ENCODE measurements at places on chromosomes 1 and 21. TPM values are rescaled to one million over a fixed set of nuclear protein-coding genes. Genes with fewer than 3 reads are reported as not detected.

DNA sequence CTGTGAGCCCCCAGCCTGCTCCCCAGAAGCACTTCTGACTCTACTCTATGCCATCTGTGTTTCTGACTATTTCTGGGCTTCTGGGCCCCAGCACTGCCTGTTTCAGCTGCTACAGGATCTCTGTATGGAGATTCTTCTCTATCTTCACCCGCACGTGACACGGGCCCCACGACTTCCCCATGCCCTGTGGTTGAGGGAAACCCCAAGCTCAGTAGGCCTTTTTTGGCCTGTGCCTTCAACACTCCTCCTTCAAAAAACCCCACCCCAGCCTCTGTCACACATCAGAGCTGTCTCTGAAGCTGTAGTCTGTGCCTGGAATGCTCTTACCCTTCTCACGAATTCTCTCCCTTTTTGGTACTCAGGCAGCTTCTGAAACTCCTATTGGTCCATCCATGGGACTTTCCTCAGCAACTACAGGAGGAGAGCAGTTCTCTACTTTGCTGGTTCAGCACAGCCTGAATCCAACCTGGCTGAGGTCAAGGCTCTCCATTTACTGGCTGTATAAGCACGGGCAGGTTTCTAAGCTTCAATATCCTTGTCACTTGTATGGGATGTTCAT lies 2.0 kb upstream of the NID1 start:
- H3K36me3 ChIP-seq, result no peaks in the 10 kb centered on the region
- H3K27me3 ChIP-seq, result no peaks in the 10 kb centered on the region
- H3K4me1 ChIP-seq, result peaks cover 8% of the 10 kb centered on the region
- no peak for DNase-seq

DNA sequence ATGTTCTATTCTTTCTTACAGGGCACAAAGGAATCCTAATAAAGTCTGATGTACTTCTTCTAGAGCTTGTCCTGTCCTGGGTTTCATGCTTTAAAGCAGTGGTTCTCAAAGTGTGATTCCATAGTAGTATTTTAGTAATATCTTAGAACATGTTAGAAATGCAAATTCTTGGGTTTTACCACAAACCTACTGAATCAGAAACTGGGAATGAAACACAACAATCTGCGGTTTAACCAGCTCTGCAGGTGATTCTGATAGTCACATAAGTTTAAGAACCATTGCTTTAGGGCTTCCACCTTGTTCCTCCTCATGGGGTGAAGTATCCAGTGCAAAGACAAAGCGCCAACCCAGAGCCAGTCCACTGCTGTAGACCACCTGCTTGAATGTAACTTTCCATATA lies 41.1 kb downstream of the NGF start:
- H3K27ac ChIP-seq, result no peak overlapping the region
- no peak overlapping the region for H3K4me3 ChIP-seq
- peaks cover 32% of the 10 kb centered on the region for H3K4me1 ChIP-seq
- peaks cover 12% of the 10 kb centered on the region for H3K36me3 ChIP-seq
- H3K27me3 ChIP-seq, result no peaks in the 10 kb centered on the region
- DNase-seq, result no peak

- no peaks in the 10 kb centered on the region for H3K27me3 ChIP-seq
- H3K36me3 ChIP-seq, result no peaks in the 10 kb centered on the region
- no peaks in the 10 kb centered on the region for H3K4me1 ChIP-seq
- no peak overlapping the region for H3K27ac ChIP-seq
Measured at GRCh38 chr1:34617321-34618118, 137.3 kb upstream of the GJB5 start.

GRCh38 chr1:207186503-207186902 lies 82.5 kb downstream of the C4BPA start:
- no peaks in the 10 kb centered on the region for H3K36me3 ChIP-seq
- no peak for DNase-seq
- H3K4me1 ChIP-seq, result no peaks in the 10 kb centered on the region
- H3K4me3 ChIP-seq, result no peak overlapping the region

- H3K4me3 ChIP-seq, result no peak overlapping the region
- no peaks in the 10 kb centered on the region for H3K4me1 ChIP-seq
- H3K27ac ChIP-seq, result no peak overlapping the region
- no peaks in the 10 kb centered on the region for H3K36me3 ChIP-seq
Measured at GRCh38 chr1:202075389-202075788, 47.3 kb upstream of the GPR37L1 start.

GRCh38 chr1:64186138-64186897 lies 17.1 kb upstream of the UBE2U start:
- H3K36me3 ChIP-seq, result no peaks in the 10 kb centered on the region
- H3K27ac ChIP-seq, result no peak overlapping the region
- DNase-seq, result no peak
- no peaks in the 10 kb centered on the region for H3K27me3 ChIP-seq
- peaks cover 11% of the 10 kb centered on the region for H3K4me1 ChIP-seq

DNA sequence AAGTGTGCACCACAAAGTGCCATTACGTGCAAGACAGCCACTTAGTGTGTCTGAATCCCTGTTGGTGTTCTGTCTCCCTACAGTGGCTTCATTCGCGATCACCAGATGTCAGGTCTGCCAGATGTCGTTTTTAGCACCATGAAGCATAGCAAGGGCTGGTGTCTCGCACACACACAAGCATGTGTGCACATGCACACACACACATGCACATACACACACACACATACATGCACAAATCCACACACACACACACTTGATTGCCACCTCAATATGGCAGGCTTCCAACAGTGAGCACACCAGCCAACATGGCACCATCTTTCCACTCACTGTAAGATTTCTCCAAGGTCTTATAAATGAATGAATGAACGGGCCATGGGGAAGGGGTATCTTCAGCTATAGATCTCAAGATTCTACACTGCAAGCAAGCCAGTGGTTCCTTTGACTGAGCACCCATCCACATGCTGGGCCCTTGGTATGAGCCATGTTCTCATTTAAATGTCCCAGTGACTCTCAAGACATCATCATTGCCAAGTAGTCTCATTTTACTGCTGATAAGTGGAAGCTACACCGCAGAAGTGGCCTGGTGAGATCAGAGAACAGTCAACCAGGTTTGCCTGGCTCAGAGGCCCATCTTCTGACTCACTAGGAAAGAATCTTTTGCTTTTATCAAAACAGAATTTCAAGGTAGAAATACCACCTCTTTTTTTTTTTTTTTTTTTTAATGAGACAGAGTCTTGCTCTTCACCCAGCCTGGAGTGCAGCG lies 84.9 kb downstream of the SIM2 start:
- no peaks in the 10 kb centered on the region for H3K36me3 ChIP-seq
- no peak overlapping the region for H3K27ac ChIP-seq
- H3K4me3 ChIP-seq, result no peak overlapping the region

- H3K36me3 ChIP-seq, result peaks cover 28% of the 10 kb centered on the region
- peak; percentile 71 for DNase-seq
- H3K27ac ChIP-seq, result peak overlapping the region; percentile 64
- H3K4me3 ChIP-seq, result no peak overlapping the region
- H3K4me1 ChIP-seq, result peaks cover 17% of the 10 kb centered on the region
- no peaks in the 10 kb centered on the region for H3K27me3 ChIP-seq
Measured at GRCh38 chr1:244054247-244054923, 3.3 kb downstream of the ZBTB18 start.

DNA sequence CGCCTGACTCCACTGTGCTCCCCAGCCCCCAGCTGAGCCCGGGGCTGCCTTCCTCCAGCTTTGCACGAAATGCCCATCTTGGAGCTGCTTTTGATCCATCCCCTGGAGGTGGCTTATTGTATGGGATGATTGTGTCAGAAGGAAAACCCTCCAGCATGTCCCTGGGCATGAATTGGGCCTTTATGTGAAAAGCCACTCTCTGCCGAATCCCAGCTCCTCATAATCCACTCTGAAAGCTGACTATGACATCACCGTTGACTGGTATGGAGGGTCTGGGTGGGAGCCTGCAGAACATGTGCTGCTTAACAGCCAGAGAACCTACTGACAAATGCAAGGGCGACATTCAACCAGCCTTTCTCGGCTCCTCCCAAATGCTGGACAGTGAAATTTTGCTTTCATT lies 74.6 kb downstream of the NENF start:
- no peak overlapping the region for H3K4me3 ChIP-seq
- no peak for DNase-seq
- H3K27ac ChIP-seq, result no peak overlapping the region
- no peaks in the 10 kb centered on the region for H3K4me1 ChIP-seq

- H3K4me3 ChIP-seq, result no peak overlapping the region
- H3K27me3 ChIP-seq, result no peaks in the 10 kb centered on the region
- no peaks in the 10 kb centered on the region for H3K36me3 ChIP-seq
- no peak for DNase-seq
Measured at GRCh38 chr1:88399690-88400089, 284.4 kb upstream of the PKN2 start.

- no peaks in the 10 kb centered on the region for H3K27me3 ChIP-seq
- H3K36me3 ChIP-seq, result peaks cover 9% of the 10 kb centered on the region
- no peak for DNase-seq
- no peak overlapping the region for H3K27ac ChIP-seq
- no peak overlapping the region for H3K4me3 ChIP-seq
Measured at GRCh38 chr1:233140974-233141373, 154.6 kb downstream of the PCNX2 start.

DNA sequence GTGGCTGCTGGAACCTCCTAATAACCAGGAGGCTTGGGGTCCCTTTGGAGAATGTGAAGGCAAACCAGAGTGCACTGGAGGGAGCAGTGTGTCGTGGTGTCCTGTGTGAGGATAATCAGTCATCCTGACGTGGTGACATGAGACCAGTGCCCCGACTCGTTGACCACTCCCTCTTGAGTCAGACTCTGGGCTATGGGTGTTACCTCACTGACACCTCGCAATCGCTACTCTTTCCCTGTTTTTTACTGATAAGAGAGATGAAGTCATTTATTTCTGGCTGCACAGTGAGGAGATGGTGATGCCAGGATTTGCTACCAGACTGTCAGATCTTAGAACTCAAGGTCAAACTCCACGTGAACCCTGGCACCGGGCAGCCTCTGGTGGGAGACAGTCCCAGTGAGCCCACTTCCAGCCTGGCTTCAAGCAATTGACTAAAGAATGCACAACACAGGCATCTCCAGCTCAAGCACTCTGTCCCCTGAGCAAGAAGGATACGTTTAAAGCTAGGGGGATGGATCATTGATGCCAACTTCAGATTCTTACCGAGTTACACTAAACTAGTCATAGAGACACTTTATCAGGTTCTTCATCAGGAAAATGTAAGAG lies 30.3 kb downstream of the UBASH3A start:
- H3K36me3 ChIP-seq, result no peaks in the 10 kb centered on the region
- no peak overlapping the region for H3K4me3 ChIP-seq
- no peaks in the 10 kb centered on the region for H3K4me1 ChIP-seq
- no peak overlapping the region for H3K27ac ChIP-seq

- DNase-seq, result no peak
- no peaks in the 10 kb centered on the region for H3K36me3 ChIP-seq
Measured at GRCh38 chr1:222140206-222140605, 398.3 kb upstream of the DUSP10 start.

DNA sequence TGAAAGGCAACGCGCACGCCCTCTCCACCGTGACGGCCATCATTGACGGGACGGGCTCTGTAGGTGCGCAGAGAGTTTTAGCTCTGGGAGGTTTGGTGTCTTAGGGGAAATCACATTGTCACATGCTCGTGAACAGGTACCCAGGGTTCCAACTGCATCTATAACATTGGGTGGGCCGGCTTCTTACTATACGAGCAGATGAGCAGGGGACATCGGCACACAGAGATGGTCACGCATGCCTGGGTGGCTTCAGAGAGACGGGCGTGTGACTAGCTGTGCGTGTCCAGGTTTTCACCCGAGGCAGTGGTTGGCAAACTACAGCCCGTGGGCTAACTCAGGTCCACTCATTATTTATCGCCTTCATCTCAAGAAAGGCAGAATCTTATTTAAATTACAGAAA lies 54.7 kb downstream of the SLC37A1 start:
- peaks cover 6% of the 10 kb centered on the region for H3K4me1 ChIP-seq
- H3K27ac ChIP-seq, result no peak overlapping the region
- no peaks in the 10 kb centered on the region for H3K27me3 ChIP-seq

- H3K27me3 ChIP-seq, result no peaks in the 10 kb centered on the region
- peak; percentile 76 for DNase-seq
- no peak overlapping the region for H3K27ac ChIP-seq
- H3K4me1 ChIP-seq, result no peaks in the 10 kb centered on the region
- no peaks in the 10 kb centered on the region for H3K36me3 ChIP-seq
Measured at GRCh38 chr1:35726450-35727433, 8.1 kb upstream of the C1orf216 start.

- no peak for DNase-seq
- H3K27ac ChIP-seq, result no peak overlapping the region
- peaks cover 26% of the 10 kb centered on the region for H3K36me3 ChIP-seq
Measured at GRCh38 chr21:46527801-46528200, 69.1 kb downstream of the DIP2A start.

- no peaks in the 10 kb centered on the region for H3K4me1 ChIP-seq
- H3K36me3 ChIP-seq, result no peaks in the 10 kb centered on the region
- no peak overlapping the region for H3K4me3 ChIP-seq
- no peak for DNase-seq
Measured at GRCh38 chr1:231976231-231976630, 349.6 kb downstream of the DISC1 start.

DNA sequence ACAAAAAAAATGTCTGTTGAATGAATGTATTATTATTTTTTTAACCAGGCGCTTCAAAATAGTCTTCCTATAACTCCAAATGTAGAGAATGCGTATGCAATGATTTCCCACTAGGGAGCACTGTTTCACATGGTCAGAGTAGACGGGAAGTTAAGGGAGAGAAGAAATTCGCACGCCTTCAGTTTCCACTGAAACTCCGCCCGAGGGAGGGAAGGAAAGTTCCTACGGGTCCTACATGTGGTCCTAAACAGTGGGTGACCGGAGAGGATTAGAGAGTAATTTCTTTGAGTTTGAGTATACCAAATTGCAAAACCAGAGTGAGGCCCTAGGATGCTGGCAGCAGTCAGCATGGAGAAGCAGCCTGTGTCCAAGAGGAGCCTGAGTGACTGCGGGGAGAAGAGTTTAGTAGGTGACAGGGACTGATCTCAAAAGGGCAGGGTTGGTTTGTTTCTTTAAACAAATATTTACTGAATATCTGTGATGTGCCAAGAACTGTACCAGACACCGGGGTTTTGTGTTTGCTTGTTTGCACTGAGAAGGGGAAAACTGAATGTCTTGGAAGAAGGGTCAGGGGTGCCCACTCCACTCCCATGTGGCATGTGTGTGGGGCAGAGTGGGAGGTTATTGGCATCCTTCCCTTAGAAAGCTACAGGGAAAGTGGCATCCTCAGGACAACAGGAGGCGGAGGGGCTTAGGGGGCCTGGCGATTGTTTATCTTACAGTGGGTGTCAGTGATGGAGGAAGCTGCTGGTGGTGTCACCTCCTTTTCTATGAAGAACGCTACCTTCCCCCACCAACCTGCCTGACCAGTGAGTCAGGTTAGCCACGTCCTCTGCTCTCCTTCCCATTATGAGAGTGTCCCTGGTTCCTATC lies 22.8 kb downstream of the RNU5D-1 start:
- no peak overlapping the region for H3K4me3 ChIP-seq
- DNase-seq, result peak; percentile 36
- H3K27me3 ChIP-seq, result no peaks in the 10 kb centered on the region
- peak overlapping the region; percentile 86 for H3K27ac ChIP-seq

GRCh38 chr1:28143496-28144202 lies 32.8 kb downstream of the PTAFR start:
- H3K27me3 ChIP-seq, result no peaks in the 10 kb centered on the region
- no peaks in the 10 kb centered on the region for H3K4me1 ChIP-seq
- H3K36me3 ChIP-seq, result no peaks in the 10 kb centered on the region
- H3K27ac ChIP-seq, result no peak overlapping the region
- DNase-seq, result no peak

- no peak for DNase-seq
- peaks cover 3% of the 10 kb centered on the region for H3K36me3 ChIP-seq
- no peak overlapping the region for H3K27ac ChIP-seq
- H3K4me3 ChIP-seq, result no peak overlapping the region
Measured at GRCh38 chr1:224675590-224675989, 59.5 kb downstream of the CNIH3 start.

CNKSR1 gene
- polyA plus RNA-seq, result 0.58 TPM

AQP10 gene
- 0.02 TPM for polyA plus RNA-seq

PPIAL4G gene
- polyA plus RNA-seq, result not detected

FMO1 gene
- not detected for polyA plus RNA-seq

VPS26C gene
- 34.8 TPM for polyA plus RNA-seq

AADACL3 gene
- not detected for polyA plus RNA-seq

MAP10 gene
- 0.45 TPM for polyA plus RNA-seq

CAMTA1 gene
- polyA plus RNA-seq, result 63.1 TPM

Data from SK-N-SH (cell line).